ENCODE measurements at places on chromosomes 7 and 10.
A peak's percentile ranks its signal among the peaks of the same experiment; 100 is the strongest.

GRCh38 chr10:58335306-58336005 lies 650 bp downstream of the UBE2D1 start:
- DNase-seq, result no peak

- no peak for DNase-seq
Observed at GRCh38 chr10:19194866-19195265, 146.3 kb downstream of the MALRD1 start.

DNA sequence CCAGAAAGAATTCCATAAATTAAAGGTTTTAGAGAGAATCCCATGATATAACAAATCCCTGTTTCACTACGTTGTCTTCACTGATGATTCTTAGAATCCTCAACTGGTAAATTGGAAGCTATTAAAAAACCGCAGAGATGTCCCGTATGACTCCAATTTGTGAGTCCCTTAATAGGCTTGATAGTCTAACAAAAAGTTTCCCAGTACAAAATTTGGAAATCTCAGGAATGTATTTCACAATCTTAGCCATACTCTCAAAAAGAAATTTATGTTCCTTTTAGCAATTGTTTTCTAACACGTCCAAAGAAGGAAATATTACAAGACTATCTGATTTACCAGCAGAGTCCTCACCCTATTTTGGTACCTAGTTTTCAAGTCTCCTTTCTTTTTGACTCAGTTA lies 2.5 kb downstream of the TES start:
- DNase-seq, result no peak

DNA sequence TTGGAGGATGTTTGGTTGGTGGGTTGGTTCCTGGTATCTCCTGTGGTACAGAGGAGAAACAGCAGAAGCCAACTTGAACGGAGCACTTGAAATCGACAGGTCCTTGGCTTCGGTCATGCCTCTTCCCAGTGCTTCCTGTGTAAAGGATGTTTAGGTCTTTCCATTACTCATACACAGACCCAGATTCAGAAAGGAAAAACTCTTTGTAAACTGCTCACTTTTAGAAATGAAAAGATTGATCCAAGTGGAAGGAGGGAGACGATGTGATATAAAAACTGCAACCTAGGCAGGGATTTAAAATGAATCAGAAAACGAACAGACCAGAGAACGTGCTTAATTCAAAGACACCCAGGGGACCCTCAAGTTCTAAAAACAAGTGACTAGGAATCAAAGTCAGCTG lies 338.4 kb downstream of the GALNT17 start:
- no peak for DNase-seq

DNA sequence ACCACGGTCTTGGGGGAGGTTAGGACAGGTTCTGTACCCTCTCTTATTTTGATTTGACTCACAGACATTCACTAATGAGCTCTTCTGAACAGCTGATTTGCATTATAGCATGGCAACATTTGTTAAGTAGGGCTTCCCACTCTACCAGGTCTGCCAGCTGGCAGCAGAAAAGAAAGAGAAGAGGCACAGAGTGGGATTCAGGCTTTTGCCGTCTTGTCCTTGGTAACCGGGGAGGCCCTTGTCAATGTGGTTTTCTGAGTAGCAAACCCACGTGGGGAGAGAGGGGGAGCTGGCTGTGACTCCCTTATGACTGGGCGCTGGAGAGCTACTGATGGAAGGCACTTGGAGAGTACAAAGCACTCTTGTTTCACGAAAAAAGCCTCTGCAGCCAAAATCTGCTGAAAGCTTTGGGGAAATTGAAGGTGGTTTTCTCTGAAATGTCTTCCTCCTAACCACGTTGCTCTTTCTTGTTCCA lies 355.3 kb upstream of the GALNT17 start:
- no peak for DNase-seq

DNA sequence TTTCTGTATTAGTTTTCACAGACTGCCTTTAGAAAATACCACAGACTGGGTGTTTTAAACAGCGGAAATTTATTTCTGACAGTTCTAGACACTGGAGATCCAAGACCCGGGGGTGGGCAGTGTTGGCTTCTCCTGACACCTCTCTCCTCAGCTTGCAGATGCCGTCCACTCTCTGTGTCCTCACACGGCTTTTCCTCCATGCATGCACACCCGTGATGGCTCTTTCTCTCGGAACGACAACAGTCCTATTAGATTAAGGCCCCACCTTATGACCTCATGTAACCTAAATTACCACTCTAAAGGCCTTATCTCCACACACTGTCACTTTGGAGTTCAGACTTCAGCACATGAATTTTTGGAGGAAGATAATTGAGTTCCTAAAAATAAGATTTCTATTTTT lies 142.9 kb upstream of the VWC2 start:
- DNase-seq, result no peak

DNA sequence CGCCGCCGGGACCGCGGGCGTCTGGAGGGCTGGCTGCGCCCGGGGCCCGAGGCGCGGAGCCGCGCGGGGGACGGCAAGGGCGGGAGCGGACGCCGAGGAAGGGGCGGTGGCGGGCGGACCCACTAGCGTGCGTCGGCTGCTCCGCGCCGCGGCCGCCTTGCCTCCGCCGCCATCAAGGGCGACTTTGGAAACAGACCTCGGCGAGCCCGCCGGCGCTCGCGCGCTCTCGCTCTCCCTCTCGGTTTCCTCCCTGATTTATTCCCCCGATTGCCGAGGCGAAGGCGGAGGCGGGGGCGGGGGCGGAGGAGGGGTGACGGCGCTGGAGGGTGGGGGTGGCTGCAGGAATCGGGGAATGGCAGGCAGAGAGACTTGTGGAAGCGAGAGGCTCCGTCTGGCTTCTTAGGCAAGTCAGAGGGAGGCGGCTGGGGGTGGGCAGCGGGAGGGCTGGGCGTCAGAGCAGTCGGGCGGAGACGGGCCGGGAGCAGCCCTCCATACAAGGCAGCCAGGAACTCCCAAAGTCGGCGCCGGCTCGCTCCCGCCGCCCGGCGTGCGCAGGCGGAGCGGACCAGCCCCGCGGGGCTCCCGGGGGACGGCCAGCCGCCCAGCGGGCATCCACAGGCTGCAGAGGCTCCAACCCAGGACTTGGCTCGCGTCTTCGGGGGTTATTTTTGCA lies at the start of gene CACNA2D1:
Gene CACNA2D1, minus strand, starts transcription at position 231 of the 673 bp plus-strand sequence.
- no peak for DNase-seq

DNA sequence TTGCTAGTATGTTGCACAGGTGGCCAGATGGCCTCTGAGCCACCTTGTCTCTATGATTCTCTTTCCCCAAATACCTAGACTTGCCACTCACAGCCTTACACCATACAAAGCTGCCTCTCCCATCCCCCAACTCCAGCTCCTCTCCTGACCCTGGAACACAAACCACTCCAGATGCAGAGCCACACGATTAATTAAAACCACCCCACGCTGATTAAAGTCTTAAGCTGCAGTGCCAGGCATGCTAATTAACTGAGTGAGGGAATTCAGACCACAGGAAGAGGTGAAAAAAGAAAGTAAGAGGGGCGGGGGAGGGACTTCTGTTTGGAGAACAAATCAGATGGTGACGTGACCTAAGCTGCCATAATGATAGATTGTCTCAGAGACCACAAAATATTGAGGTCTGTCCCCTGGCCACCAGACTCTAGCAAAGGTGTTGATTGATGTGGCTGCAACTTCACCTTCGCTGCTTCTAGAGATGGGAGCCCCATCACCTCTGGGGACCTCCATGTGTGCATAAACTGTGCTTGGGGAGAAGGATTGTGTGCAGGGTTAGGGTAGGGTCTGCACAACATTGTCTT lies 331.3 kb downstream of the PLXNA4 start:
- DNase-seq, result no peak

DNA sequence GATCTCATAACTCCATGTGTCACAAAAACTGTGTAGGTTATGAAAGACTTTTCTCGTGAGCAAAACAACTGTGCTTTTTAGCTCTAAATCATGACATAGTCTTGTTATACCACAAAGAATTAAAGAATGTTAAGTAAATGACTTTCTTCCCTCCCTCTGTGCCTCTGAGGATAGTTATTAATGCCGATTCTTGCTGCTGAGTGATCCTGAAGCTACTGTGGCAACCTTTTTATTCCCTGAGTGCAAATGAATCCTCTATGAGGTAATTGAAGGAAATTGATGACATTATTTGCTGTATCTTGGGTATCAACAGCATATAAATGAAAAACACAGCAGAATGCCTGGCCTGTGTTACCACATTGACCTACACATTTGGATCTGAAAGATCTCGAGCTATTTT lies 142.2 kb upstream of the HDAC9 start:
- no peak for DNase-seq

- DNase-seq, result no peak
Observed at GRCh38 chr10:120828763-120829319, 22.3 kb upstream of the WDR11 start.

DNA sequence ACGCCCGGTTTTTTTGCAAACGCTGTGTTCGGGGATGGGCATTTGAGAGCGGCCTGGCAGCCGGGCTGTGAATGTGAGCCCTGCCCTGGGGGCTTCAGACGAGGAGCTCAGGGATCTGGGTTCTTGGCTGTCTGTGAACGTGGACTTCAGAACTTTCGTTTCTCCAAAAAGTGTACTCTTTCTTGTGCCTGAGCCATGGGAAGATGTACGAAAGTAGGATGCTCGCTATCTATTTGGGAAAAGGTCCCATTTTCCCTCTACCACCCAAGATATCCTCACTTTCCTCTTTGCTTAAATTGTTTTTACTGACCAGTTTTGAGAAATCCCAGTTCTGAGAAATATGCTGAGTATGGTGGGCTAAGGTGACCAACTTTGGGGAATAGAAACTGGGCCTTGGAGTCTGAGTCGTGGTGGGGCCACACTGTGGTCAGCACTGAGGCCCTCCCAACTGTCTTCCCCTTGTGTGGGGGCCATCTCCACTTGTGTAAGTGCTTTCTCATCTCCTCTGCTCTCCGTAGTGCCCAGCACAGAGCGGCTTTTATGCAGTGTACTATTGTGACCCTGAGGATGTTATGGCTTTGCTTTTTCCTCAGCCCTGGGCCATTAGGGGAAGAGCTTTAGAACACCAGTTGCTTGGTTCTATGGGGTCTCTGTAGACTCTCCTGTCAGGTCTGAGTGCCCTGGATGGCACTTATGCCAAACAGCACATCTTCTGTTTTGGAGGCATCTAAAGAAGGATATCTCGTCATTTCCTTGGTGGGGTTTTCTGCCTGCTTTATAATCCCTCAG lies 918 bp downstream of the DBNL start:
- no peak for DNase-seq

- no peak for DNase-seq
Observed at GRCh38 chr7:152986376-152986775, 226.8 kb downstream of the ACTR3B start.

- no peak for DNase-seq
Observed at GRCh38 chr7:125169088-125169487, 239.5 kb upstream of the POT1 start.

DNA sequence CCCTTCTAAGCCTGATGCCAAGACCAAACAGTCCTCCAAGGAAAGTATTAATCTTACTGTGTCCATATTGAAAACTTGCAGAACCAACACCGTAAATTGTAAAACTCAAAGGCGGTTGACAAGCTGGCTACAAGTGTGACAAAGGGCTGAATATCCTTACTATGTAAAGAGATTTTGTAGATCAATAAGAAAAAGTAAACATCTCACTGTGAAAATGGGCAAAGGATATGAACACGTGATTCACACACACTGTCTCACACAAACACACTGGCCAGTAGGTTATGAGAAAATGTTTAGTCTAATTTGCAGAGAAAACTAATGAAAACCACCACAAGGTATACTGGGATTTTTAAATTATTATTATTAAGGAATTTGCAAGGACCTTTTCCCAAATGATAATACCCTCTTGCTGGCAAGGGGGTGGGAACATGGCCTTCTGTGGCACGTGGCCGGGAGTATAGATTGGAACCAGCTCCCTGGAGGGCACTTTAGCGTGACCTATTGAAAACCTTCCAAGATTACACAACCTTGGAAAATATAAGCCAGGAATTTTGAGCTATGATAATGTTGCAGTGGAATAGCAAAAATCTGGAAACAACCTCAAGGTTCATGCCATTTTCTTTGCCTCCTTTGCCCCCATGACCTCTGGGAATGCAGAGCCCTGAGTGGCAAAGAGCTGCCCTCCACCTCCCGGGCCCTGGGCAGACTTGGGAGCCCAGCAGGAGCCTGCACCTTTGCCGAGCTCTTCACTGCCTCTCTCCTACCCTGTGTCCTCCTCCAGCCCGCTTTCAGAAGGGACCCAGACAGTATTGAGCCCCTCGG lies 26.2 kb upstream of the SLC29A3 start:
- no peak for DNase-seq

DNA sequence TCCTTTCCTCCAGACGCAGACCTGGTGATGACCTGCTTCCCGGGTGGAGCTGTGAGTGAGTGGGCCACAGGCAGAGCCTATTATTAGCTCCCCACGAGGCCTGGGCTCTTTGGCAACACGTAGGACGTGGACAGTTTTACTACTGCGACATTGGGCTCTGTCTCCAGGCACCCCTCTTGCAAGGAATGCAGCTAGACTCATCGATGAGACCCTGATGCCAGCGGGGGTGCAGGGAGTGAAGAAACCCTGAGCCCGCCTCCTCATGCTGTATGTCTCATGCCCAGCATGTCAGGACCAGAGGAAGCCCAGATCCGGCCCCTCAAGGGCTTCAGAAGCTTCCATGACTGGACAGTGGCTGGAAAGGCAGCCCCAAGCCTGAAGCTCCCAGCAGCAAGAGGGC lies 161.9 kb downstream of the TCERG1L start:
- no peak for DNase-seq

DNA sequence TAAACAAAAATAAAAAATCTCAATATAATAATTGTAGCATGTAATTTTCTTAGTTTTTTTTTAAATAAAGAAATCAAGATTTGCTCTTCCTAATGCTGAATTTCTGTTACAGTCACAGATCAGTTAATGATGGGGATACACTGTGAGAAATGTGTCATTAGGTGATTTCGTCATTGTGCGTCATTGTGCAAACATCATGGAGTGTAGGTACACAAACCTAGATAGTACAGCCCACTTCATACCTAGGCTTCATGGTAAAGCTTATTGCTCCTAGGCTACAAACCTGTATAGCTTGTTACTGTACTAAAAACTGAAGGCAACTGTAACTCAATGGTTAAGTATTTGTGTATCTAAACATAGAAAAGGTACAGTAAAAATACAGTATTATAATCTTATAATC lies 74.4 kb upstream of the LSM8 start:
- no peak for DNase-seq

DNA sequence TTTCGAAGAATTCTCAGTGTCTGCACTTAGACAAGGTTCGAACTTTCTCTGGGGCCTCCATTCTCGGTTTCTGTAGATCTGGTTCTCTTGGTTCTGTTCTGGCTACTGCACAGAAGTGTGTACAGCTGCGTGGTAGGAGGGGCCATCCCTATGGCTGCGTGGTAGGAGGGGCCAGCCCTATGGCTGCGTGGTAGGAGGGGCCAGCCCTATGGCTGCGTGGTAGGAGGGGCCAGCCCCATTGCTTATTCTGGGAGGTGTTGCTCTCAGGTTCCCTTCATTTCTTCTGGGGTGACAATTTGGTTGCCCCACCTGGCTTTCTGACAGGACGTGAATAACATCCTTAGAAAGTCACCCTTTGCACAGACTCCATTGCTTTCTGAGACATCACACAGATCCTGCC lies 65.2 kb upstream of the CHST15 start:
- no peak for DNase-seq

GRCh38 chr7:102450242-102450641 lies 14.4 kb downstream of the ALKBH4 start:
- peak; percentile 60 for DNase-seq
